Hematopoietic multipotent progenitor cell treated with erythropoietin and hydrocortisone succinate and interleukin-3 and kit ligand, for 4 days (in vitro differentiated cells): ENCODE measurements at places on chromosomes 4 and X.
A peak's percentile ranks its signal among the peaks of the same experiment; 100 is the strongest.

DNA sequence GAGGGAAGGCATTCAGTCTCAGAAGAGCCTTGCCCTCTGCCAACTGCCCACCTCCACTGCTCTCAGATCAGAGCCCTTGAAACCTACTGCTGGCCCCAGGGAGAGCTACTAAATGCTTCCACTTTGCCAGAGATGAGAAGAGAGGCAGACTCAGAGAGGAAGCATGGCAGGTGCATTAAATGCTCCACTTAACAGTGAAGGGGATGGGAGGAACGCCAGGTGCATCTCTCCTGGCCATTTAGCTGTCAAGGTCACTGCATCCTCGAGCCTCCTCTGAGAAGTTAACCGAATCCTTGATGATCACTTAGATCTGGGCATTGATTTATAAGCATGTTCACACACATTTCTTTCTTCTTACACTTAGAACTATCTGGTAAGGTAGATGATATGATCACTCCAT lies 15.0 kb downstream of the TRPC5 start:
- no peak for DNase-seq

DNA sequence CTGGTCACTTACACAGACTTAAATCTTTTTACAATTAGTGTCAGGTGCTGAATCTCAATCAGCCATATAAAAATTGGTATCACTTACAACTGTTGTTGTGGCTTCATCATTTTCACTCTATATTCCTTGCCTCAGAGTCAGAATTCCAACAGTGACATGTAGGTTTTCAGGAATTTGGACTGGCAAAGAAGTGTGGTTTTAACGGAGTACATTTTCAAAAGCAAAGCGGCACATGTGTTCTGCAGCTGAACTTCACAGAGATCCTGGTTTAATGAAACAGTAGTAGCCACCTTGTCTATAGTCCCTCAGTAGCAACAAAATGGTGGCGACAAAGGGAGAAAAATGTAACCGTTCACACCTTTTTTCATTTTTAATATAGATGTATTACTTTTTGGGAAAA lies 486.6 kb downstream of the FAT4 start:
- DNase-seq: no peak

GRCh38 chrX:63746278-63746677 lies 38.7 kb downstream of the ARHGEF9 start:
- DNase-seq: peak; percentile 46

- no peak for DNase-seq
Observed at GRCh38 chr4:21544415-21544814, 404.2 kb downstream of the KCNIP4 start.
